Uterus (tissue), 4 donors: ENCODE measurements at places on chromosomes 3 and 15. TPM values are rescaled to one million over a fixed set of nuclear protein-coding genes. Genes with fewer than 3 reads are reported as not detected.
A peak's percentile ranks its signal among the peaks of the same experiment; 100 is the strongest.

DNA sequence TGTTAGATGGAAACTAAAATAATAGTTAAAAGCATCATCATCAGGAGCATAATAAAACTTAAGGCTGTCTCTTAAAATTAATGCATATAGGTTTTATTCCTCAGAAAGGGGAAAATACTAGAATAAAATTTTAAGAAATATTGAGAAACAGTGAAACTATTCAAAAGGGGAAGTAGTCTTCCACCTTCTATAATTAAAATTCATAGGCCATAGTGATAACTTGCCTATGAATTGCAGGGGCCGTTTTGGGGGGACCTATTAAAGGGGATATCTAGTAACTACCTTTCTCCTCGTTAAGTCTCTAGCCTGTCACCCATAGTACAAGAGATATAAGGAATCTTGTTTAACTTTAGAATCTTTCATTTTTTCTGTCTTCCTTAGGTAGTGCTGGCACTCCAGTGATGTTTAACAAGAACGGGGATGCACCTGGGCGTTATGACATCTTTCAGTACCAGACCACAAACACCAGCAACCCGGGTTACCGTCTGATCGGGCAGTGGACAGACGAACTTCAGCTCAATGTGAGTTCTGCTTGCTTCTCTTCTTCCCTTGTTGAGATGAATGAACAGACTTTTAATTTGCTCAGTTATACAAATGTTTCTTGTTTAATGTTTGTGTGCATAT lies 600.4 kb downstream of the GRM7 start:
- no peak for DNase-seq

DNA sequence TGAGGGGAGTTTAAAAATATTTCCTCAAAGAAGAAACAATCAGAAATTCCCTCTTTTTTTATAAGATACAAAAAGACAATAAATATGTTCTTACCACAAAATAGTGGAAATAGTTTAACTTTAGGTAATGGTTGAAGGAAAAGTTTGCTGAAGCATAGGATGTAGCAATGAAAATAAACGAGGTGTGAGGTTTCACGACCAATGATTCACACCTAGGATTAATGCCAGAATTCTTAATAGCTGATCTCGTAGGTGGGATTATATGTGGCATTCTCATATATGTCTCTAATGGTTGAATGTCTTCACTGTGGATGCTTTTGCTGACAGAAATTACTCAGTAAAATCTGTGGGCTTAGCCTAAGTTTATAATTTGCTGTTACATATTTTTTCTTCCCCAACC lies 467.7 kb downstream of the FGF12 start:
- no peak for DNase-seq

MAP1A gene
- 15.0 TPM for total RNA-seq

GRCh38 chr15:100705065-100705464 lies 102.7 kb downstream of the ASB7 start:
- peak; percentile 11 for DNase-seq

DNA sequence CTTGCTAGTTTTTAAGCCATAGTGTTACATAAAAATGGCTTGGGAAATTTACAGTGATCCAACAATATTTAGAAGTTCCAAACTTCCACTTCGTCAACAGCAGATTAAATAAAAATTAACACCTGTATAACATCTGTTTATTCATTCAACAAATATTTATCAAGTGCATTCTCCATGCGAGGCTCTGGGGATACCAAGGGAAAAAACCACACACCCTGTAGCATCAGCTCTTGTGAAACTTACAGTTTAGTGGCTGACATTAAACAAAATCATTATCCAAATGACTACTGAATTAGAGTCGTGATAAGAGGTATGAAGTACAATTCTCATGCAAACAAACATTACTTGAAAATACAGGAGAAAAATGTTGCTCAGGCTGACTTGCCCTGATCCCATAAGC lies 122.9 kb downstream of the DLG1 start:
- no peak for DNase-seq

- no peak for DNase-seq
These were observed 7.8 kb upstream of the AEN start for GRCh38 chr15:88613074-88613944.

GRCh38 chr3:112508860-112509259 lies 9.6 kb upstream of the BTLA start:
- no peak for DNase-seq

DNA sequence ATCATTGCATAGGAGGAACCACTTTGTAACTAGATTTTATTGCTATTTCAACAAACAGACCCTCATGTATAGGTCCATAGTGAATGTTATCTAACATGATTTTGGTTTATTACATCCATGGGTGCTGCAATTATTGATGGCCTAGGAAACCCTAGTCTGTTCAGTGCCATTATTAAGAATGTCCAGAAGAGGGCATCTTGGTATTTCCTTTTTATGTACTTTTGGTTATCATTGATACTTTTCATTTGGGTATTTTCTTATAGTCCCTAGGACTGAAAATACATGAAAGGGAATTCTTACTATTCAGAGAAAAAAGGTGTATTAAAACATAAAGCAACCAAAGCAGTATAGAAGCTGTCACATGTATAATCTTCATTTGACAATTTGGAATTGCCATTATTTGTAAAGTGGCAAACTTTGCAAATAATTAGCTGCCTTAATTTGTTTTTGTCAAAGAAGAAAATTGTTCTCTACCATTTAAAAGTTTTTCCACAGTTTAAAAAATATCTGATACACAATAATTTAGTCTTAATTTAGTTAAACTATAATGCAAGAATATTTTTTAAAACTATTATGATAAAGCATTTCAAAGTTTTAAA lies 48.7 kb downstream of the CNOT10 start:
- no peak for DNase-seq

DNA sequence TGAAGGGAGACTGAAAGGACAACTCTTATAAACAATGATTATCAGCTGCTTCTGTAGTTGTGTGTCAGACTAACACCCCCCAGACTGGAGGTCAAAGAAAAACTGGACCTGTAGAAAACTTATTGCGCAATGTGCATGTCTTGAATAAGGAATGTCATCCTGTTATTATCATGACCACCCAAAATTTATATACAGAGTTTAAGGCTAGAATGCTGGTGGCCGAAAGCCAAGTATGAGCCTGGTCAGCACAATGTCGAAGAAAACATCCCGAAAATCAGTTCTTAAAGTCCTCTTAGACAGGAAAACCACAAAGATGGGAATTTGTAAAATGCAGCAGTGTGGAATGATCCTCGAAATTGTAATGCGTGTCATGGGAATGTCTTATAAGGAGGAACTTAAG lies 29.3 kb downstream of the RFTN1 start:
- peak; percentile 52 for DNase-seq

DNA sequence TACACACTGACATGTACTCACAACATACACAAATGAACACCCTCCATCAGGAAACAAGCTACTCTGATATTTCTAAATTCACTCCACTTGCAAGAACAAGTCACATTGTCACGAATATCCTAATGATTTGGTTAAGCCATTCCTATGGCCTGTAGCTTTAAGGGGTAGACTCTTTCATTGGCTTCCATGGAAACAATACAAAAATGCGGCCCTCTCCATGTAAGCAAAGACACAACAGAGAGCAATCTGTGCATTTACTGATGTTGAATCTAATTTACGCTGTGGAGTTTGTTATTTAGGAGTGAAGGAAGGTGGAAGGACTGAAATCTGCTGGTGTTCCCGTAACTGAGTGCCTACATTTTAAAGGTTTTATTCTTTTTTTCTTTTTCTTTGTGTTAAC lies 114.5 kb downstream of the FMN1 start:
- no peak for DNase-seq

DNA sequence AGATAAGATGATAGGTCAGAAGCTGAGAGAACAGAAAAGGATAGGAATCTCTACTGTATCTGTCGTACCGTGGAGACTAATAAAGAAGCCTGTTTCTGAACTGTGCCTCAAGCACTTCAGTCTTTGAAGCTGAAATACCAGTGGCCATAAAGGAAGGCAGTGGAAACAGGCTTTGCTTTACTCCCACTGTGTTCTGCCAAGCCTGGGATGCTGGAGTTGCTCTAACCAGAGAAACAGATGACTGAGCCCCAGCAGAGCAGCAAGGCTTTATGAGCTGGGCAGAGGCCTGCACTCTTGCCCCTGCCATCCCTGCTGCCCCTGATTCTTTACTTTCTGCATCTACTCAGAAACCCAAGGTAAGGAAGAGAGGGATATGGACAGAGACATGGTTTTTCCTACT lies 89.4 kb downstream of the PDE8A start:
- DNase-seq = no peak

- no peak for DNase-seq
These were observed 37.1 kb upstream of the CCK start for GRCh38 chr3:42302924-42303634.

CCDC12 gene
- 4.1 TPM for total RNA-seq

DNA sequence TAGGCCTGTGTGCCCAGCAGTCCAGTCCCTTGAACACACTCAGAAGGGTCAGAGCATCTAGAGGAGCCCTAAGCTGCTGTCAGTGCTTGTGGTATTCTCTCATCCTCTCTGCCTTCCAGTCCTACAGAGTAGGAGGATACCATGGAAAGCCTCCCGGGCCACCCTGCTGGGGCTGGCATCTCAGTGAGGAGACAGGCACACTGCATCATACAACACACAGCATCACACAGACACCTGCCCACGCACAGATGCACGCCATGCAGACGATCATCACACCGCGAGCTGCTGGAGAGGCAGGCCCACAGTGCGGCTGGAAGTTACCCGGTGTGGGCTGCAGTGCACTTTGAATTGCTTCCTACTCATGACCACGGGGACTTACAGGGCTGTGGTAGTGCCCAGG lies 15.2 kb downstream of the GABRA5 start:
- DNase-seq = no peak

GRCh38 chr3:149391960-149392359 lies 14.5 kb upstream of the TM4SF1 start:
- DNase-seq = no peak

GRCh38 chr15:74320352-74321247 lies 46.8 kb downstream of the CYP11A1 start:
- DNase-seq = peak; percentile 64

LINGO1 gene
- total RNA-seq = not detected

GRCh38 chr15:33125894-33126537 lies 68.5 kb downstream of the FMN1 start:
- DNase-seq = no peak

DNA sequence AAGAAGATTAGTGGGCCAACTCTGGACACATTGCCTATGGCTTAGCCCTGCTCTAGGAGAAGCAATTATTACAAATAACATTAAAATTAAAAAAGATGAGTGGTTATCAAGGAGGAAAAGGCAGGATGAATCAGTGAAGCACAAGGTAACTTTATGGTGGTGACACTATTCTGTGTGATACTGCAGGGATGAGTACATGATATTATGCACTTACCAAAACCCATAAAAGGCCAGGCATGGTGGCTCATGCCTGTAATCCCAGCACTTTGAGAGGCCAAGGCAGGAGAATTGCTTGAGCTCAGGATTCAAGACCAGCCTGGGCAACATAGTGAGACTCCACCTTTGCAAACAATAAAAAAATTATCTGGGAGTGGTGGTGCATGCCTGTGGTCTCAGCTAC lies 344.3 kb upstream of the CDIN1 start:
- no peak for DNase-seq

RARB gene
- total RNA-seq = 17.1 TPM

NR2C2 gene
- total RNA-seq = 29.7 TPM

DNA sequence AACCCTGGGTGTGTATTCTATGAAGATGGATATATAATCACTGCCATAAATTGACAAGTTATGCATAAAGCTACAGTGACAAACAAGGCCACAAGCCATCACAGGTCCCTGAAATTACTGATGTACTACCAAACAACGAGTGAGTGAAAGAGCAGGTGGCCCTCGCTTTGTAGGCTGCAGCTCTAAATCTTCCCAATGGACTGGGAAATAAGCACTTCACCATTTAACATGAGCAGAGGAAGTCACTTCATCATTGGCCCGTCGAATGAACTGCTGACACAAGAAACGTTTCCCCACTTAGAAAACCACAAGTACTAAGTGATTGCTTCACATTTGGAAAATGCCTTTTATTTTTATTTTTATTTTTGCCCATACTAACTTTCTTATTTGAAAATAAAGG lies 218.0 kb downstream of the ZNF385D start:
- DNase-seq = no peak

PARP6 gene
- total RNA-seq = 111 TPM

AQP9 gene
- total RNA-seq = 0.51 TPM

EPHB3 gene
- 2.0 TPM for total RNA-seq

SCAMP5 gene
- total RNA-seq = 0.29 TPM

- no peak for DNase-seq
These were observed 25.3 kb downstream of the EPHB3 start for GRCh38 chr3:184586851-184587250.

- no peak for DNase-seq
These were observed 152.7 kb downstream of the SUCNR1 start for GRCh38 chr3:152026033-152026556.

DNA sequence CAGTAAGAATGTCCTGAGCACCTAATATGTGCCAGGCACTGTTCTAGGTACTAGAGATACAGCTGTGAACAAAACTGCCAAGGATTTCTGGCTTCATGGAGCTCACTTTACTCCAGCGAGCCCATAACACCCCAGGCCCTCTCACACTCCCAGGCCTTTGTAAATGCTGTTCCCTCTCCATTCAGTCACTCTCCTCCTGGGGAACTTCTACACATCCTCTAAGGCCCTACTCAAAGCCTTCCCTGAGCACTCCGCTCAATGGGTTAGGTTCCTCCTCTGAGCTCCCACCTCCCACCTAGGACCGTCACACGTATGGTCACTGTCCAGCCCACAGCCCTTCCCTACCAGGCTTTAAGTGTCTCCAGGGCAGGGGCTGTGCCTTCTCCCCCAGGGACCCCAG lies 27.2 kb downstream of the SEMA7A start:
- DNase-seq = no peak

EPB42 gene
- 2.6 TPM for total RNA-seq

DNA sequence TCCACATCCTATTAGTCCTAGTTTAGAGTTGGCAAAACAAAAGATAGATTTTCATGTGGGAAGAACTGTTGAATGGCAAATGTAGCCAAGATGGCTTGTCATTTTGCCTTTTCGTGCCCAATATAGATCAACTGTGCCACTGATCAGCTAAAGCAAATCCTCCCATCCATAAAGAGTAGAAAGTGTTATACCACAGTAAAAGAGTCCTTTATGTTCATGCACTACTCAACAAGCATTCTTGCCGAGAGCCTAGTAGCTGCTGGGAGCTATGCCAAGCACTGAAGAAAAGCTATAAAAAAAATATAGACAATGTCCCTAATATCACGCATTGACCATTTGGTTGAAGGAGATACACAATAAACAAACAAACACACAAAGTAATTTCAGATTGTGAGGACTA lies 225.2 kb downstream of the KCNMB2 start:
- no peak for DNase-seq
